Mammary microvascular endothelial cell (primary cell): ENCODE measurements at places on chromosomes 6 and 20. TPM values are rescaled to one million over a fixed set of nuclear protein-coding genes. Genes with fewer than 3 reads are reported as not detected.

The UNC5CL gene
- total RNA-seq: not detected in 2 replicates

The CLVS2 gene
- not detected in 2 replicates for total RNA-seq

The LRFN2 gene
- total RNA-seq: not detected in 2 replicates

The RTF2 gene
- total RNA-seq: 64.8 and 65.6 TPM in 2 replicates

The RBBP8NL gene
- not detected in 2 replicates for total RNA-seq

The KCNB1 gene
- not detected in 2 replicates for total RNA-seq

The ULBP2 gene
- total RNA-seq: 19.0 and 21.4 TPM in 2 replicates

The ZFAND3 gene
- 21.1 and 21.5 TPM in 2 replicates for total RNA-seq

The E2F1 gene
- total RNA-seq: 11.2 and 11.7 TPM in 2 replicates

The ARFGEF2 gene
- 31.2 and 35.4 TPM in 2 replicates for total RNA-seq

The RAB44 gene
- total RNA-seq: 0.07 and 0.10 TPM in 2 replicates

The MOCS3 gene
- 4.2 and 6.5 TPM in 2 replicates for total RNA-seq

The ASIP gene
- not detected in 2 replicates for total RNA-seq

The MYL9 gene
- total RNA-seq: 30.7 and 32.0 TPM in 2 replicates

The FAM83C gene
- not detected in 2 replicates for total RNA-seq

The OXT gene
- total RNA-seq: not detected in 2 replicates

The SLC44A4 gene
- total RNA-seq: 0.30 and 0.33 TPM in 2 replicates

The SNAI1 gene
- 11.3 and 12.2 TPM in 2 replicates for total RNA-seq

The FUT9 gene
- not detected in 2 replicates for total RNA-seq

The KPNA5 gene
- total RNA-seq: 3.7 and 3.9 TPM in 2 replicates

The GRIK2 gene
- not detected in 2 replicates for total RNA-seq

The PRICKLE4 gene
- 1.0 and 1.3 TPM in 2 replicates for total RNA-seq

The GNAS-AS1 gene
- total RNA-seq: not detected in 2 replicates

The KHDC1L gene
- not detected in 2 replicates for total RNA-seq

The ISM1 gene
- total RNA-seq: 3.6 and 4.3 TPM in 2 replicates

The RBPJL gene
- total RNA-seq: not detected in 2 replicates

The SLC22A3 gene
- not detected in 2 replicates for total RNA-seq

The BNIP5 gene
- total RNA-seq: not detected in 2 replicates

The OPRM1 gene
- not detected in 2 replicates for total RNA-seq

The C6orf15 gene
- not detected in 2 replicates for total RNA-seq

The MEP1A gene
- total RNA-seq: not detected in 2 replicates

The HLA-DRB5 gene
- not detected in 2 replicates for total RNA-seq

The RPS10 gene
- total RNA-seq: 3,687 and 3,812 TPM in 2 replicates

The RBL1 gene
- total RNA-seq: 13.6 and 14.5 TPM in 2 replicates

The SLC17A2 gene
- total RNA-seq: not detected in 2 replicates

The CFAP61 gene
- not detected in 2 replicates for total RNA-seq

The LY6G6C gene
- total RNA-seq: not detected in 2 replicates

The GABRR2 gene
- 0.39 TPM in 1 of 2 replicates, not detected in the other for total RNA-seq

The INSM1 gene
- not detected in 2 replicates for total RNA-seq

The SLC52A3 gene
- 0.59 and 0.80 TPM in 2 replicates for total RNA-seq

The ANKRD66 gene
- not detected in 2 replicates for total RNA-seq

The WFDC10B gene
- total RNA-seq: not detected in 2 replicates

The TSBP1 gene
- total RNA-seq: not detected in 2 replicates

The NRSN2 gene
- total RNA-seq: 32.0 and 35.9 TPM in 2 replicates

The IL20RA gene
- total RNA-seq: 0.15 TPM in 1 of 2 replicates, not detected in the other

The ATP9A gene
- 26.5 and 29.1 TPM in 2 replicates for total RNA-seq

The CASS4 gene
- not detected in 2 replicates for total RNA-seq

The NOL4L gene
- 20.3 and 21.6 TPM in 2 replicates for total RNA-seq

The KCNK16 gene
- total RNA-seq: not detected in 2 replicates

The FAM209B gene
- total RNA-seq: not detected in 2 replicates

The VIP gene
- 0.15 and 0.53 TPM in 2 replicates for total RNA-seq

The SPTLC3 gene
- 0.33 and 0.89 TPM in 2 replicates for total RNA-seq

The SMPDL3A gene
- total RNA-seq: 4.2 and 6.4 TPM in 2 replicates

The TTLL9 gene
- not detected in 2 replicates for total RNA-seq
